Midbrain (tissue), 1 donor: ENCODE measurements at places on chromosomes 16 and 17.

DNA sequence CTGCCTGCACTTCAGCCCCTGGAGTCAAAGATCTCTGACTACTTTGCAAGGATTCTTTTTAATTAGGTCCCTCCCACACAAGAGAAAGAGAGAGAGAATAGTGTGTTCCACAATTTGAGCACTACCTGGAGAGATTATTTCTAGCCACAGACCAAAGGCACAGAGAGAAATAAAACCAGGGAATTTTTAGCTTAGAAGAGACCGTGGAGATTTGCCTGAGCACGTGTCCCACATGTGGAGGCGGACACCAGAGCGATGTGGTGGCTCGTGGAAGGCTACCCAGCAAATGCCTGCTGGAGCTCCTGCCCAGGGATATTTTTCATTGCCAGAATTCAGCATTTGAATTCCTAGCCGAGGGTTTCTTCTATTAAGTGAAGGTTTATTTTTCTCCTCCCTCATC is 50.6 kb downstream of the MGAT5B start:
- DNase-seq: no peak

GRCh38 chr16:78134944-78135619 is 35.6 kb downstream of the WWOX start:
- DNase-seq: no peak

DNA sequence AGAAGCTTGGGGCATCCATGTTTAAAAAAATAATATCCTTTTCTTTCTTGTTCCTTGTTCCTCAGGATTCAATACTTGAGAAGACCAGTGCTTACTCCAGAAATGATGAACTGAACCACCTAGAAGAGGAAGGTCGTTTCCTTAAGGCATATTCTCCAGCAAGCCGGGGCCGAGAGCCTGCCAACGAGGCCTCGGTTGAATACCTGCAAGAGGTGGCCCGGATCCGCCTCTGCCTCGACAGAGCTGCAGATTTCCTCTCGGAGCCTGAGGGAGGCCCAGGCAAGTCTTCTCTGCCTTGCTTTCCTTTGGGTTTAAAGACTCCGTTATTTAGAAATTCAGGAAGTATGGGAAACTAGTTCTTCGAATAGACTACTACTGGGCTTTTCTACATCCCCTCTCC is 42.5 kb upstream of the ENDOV start:
- DNase-seq: no peak

GRCh38 chr17:50948711-50949110 is 82.6 kb upstream of the TOB1 start:
- no peak for DNase-seq

- DNase-seq: peak; percentile 87
Measured at GRCh38 chr17:5078106-5079028, at the start of gene ZFP3. TSS of gene ZFP3 (plus strand) at chr17:5078467. CDS start at chr17:5091505, 13,038 bp downstream.

DNA sequence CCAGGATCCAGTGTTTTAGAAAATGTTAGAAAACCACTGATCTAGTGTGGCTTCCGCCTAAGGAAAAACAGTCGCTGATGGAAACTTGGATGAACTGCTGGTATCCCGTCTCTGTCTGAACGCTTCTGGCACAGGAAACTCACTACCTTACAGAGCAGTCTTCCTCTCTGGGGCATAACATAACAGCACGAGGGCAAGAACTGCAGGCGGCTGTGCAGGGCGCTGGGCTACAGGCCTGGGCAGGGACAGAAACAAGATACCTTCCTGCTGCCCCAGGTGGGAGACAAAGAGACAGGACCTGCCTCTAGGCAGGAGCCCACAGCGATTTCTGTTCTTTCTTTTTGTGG is 10.5 kb downstream of the MXRA7 start:
- DNase-seq: no peak

DNA sequence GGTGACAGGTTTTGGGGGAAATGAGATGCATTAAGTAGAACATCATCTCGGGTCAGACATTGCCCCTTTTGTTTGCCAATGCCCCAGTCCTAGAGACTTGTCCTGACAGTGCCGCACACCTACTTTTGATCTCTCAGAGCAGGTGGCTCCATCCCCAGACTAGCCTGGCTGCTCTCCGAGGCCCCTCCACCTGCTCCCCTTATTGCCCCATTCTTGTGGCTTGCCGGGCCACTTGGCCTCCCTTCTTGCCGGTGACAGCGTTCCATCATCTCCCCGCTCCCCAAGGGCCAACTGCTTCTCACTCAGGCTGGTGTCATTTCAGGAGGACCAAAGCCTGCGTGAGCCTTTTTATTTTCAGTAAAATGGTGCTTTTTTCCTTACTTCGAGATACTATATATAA is 14.9 kb downstream of the UBFD1 start:
- no peak for DNase-seq

GRCh38 chr17:41116297-41116696 is 1.9 kb downstream of the KRTAP4-11 start:
- DNase-seq: no peak

DNA sequence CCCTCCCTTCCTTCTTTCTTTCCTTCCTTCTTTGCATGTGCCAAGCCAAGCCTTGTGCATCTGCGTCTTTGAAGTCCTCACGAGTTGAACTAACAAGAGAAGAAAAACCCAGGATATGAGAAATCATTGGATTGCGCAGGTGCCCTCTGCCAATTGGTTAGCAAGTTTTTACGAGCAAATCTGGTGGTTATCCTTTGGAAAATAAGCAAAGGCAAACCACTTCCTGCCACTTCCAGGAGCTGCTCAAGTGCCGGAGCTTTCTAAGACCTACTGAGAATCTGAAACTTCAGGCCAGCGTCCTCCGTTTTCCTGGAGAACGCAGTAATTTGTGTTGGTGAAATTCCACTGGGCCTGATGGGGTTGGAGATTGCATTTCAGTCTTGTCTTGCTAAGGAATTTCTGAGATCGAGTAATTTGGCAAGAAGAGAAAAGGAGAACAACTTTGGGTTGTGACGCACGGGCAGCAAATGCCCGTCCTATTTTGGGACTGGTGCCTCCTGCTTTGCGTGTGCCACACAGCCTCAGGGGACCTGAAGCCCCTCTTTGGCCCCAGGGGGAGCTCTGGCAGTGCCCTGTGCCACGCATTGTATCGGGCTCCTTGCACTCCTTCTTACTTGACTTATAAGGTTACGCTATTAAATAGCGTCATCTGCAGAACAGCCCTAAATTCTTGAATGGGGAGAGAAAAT is 56.4 kb downstream of the CMIP start:
- no peak for DNase-seq

- DNase-seq: no peak
Measured at GRCh38 chr16:12798846-12799245, 4.8 kb downstream of the CPPED1 start.

- no peak for DNase-seq
Measured at GRCh38 chr16:8964462-8964861, 756 bp upstream of the USP7 start.

DNA sequence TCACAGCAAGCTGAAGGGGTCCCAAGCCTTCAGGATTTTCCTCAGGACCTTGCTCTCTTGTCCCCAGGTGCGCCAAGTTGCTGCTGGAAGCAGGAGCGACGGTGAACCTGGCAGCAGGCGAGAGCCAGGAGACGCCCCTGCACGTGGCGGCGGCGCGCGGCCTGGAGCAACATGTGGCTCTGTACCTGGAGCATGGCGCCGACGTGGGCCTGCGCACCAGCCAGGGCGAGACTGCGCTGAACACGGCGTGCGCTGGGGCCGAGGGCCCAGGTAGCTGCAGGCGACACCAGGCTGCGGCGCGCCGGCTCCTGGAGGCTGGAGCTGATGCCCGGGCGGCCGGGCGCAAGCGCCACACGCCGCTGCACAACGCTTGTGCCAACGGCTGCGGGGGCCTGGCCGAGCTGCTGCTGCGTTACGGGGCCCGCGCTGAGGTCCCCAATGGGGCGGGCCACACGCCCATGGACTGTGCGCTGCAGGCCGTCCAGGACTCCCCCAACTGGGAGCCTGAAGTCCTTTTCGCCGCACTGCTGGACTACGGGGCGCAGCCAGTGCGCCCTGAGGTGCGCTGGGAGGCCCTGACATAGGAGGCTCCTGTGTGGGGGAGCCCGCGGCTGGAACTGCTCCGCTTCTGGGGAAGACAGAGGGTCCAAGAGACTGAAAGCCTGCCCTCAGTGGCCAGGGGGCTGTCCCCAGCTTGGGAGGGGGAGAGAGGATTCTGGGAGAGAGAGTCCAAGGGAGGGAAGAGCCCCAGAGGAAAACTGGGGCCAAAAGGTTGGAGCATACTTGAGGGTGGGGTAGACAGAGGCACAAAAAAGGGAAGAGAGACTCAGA is 6.4 kb downstream of the ASB16 start:
- DNase-seq: no peak

- DNase-seq: no peak
Measured at GRCh38 chr16:80015566-80015965, 415.0 kb upstream of the MAF start.

GRCh38 chr16:49811644-49812334 is 44.1 kb downstream of the ZNF423 start:
- DNase-seq: peak; percentile 55

DNA sequence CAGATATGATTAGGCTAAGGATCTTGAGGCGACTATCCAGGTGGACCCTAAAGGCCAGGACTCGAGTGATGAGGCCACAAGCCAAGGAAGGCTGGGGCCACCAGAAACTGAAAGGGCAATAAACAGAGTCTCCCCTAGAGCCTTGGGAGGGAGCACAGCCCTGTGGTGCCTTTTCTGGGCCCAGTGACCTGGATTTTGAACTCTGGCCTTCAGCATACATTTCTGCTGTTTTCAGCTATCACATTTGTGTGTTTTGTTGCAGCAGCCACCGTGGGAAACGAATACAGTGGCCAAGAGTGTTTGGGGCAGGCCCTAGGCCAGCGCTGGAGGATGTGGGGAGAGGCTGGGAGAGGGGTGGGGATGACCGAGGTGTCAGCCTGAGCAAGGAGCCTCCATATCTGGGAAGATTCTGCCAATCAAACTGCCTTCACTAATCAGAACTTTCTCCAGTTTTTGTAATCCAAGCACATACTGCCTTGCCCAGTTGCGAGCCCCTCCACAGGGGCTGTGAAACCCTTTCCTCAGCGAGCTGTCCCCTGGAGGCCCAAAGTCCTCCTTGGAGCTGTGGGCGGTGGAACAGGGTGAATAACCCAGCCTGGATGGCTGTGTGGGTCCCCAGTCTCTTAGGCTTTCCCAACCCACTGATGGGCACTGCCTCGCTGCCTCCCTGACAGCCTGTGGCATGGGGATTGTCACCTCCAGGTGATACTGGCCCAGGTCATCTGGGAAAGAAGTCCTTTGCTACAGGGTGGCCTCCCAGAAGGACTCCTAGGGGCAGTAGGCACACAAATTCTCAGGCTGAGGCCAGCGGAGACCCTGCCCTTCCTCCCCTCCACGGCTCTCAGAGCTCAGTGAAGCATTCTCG is 16.8 kb downstream of the B9D1 start:
- no peak for DNase-seq

DNA sequence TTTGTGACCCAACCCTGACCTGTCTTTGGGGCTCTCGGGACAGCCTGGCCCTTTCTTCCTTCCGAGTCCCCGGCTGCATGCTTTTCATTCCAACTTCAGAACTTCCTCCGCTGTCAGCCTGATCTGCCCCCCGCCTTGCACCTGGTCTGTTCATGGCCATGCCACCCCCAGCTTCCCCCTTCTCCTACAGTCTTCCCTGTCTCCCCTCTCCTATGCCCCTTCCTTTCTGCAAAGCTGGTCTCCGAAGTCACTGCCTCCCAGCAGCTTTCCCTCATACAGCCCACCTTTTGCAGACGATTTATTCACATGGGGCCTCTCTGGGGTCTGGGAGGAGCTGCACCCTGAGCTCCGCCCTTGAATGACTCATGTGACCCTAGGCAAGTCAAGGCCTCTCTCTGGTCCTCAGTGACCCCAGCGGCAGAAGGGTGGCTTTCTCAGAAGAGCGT is 47.1 kb upstream of the SDK2 start:
- DNase-seq: no peak

DNA sequence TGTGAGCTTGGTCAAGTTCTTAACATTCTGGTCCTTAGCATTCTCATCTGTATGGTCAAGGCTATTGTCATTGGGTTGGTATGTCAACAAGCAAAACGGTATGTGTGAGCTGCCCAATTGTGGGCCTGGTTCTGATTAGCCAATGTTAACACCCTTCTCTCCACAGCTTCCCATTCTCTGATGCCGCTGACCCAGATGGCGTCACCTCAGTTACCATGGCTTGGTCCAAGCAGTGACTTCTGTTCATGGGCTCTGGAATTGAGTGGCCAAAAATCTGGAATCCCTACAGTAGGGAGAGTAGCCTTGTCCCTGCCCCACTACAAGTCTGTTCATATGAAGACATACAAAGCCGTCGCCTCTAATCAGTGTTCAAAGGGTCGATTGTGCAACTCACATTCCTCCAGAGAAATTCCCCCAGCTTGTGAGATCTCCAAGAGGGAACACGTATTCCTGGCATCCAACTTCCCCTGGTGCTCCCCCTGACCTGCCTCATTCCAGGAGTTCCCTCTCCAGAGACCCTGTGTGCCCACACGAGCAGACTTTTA is 15.8 kb downstream of the TMEM98 start:
- DNase-seq: no peak

- no peak for DNase-seq
Measured at GRCh38 chr16:47493381-47494337, 32.5 kb downstream of the PHKB start.

GRCh38 chr16:8893976-8894690 is 12.0 kb downstream of the LITAFD start:
- no peak for DNase-seq

DNA sequence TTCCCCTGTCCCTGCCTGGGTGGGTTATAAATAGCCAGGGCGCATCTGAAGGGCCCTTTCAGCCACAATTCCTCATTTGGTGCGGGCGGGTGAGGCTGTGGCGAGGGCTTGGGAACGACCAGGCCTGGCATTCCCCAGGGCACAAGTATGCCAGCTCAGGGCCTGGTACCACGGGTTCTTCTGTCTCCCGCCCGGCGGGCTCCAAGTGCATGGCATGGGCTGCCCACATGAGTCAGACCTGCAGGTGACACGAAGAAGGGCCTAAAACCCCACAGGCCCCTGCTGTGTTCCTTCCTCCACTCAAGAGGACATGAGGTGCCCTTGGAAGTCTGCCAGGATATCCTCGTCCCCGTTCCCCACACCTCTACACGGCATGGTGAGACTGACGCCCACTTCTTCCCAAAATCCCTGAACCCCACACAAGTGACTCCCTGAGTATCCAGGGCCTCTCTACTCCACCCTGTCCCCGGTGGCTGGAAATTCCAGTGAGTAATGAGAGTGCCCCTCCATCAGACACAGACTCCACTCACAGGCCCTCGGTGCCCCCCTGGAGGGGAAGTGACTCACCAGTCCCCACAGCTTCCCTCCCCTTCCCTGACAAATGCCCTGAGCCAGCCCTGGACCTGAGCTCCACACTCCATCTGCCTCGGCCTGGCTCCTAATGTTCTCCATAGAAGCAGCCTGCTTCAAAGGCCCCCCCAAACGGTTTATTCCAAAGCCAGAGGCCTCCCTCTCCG is 68.8 kb downstream of the ABR start:
- DNase-seq: no peak

- no peak for DNase-seq
Measured at GRCh38 chr17:77233635-77234334, 93.0 kb downstream of the SEC14L1 start.

GRCh38 chr17:69500911-69501429 is 86.5 kb downstream of the MAP2K6 start:
- DNase-seq: no peak

- peak; percentile 75 for DNase-seq
Measured at GRCh38 chr16:68229431-68230175, 6.3 kb downstream of the ESRP2 start.

- DNase-seq: no peak
Measured at GRCh38 chr17:81336930-81337325, 41.8 kb upstream of the SLC38A10 start.

- DNase-seq: no peak
Measured at GRCh38 chr17:8121407-8121680, 2.6 kb downstream of the HES7 start.

GRCh38 chr17:2435181-2435741 is 34.4 kb upstream of the MNT start:
- peak; percentile 37 for DNase-seq
